ENCODE measurements at places on chromosomes 13 and 19. TPM values are rescaled to one million over a fixed set of nuclear protein-coding genes. Genes with fewer than 3 reads are reported as not detected.

ZFP14 gene
- 3.4 TPM for total RNA-seq

- peak; percentile 37 for DNase-seq
These were observed 15.7 kb upstream of the SCEL start for GRCh38 chr13:77519808-77520207.

DNA sequence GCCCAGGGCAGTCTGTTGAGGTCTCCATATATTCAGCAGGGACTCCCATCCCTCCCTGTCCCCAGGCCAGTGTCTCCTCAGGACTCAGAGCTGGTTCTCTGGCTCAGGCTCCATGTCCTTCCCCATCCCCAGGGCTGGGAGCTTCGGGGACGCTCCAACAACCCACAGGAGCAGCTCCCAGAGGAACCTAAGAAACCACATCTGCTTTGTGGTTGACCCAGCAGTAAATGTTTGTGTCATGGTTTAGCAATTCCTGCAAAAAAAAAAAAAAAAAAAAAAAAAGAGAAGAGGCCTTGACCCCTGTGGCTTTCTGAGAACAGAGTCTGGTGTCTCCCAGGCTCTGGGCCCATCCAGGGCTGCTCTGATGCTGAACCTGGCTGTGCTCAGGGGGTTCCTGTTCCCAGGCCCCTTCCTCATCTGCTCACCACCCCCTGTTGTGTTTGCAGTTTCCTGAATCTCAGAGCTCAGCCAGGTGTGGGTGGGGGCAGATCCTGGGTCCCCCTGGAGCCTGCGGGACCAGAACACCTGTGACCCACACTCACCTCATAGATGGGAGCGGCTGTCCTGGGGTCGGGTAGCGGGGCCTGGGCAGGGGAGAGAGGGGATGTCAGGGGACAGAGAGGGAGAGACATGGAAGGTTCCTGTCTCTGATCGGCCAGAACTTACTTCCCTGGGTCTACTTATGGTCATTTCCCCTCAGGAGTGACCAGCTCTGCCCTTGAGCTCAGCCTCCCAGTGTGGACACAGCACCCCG is 25.2 kb upstream of the CEACAM1 start:
- DNase-seq: no peak

DNA sequence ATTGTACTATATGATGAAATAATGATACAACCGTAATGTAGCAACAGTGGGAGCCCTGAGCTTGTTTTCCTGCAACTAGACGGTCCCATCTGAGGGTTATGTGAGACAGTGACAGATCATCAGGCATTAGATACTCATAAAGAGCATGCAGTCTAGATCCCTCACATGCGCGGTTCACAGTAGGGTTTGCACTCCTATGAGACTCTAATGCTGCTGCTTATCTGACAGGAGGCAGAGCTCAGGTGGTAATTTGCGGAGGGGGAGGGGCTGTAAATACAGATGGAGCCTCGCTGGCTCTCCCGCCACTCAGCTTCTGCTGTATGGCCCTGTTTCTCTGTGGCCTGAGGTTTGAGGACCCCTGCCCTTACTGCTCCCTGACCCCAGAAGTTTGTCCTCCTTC is 13.7 kb downstream of the EPHX3 start:
- no peak for DNase-seq

DNA sequence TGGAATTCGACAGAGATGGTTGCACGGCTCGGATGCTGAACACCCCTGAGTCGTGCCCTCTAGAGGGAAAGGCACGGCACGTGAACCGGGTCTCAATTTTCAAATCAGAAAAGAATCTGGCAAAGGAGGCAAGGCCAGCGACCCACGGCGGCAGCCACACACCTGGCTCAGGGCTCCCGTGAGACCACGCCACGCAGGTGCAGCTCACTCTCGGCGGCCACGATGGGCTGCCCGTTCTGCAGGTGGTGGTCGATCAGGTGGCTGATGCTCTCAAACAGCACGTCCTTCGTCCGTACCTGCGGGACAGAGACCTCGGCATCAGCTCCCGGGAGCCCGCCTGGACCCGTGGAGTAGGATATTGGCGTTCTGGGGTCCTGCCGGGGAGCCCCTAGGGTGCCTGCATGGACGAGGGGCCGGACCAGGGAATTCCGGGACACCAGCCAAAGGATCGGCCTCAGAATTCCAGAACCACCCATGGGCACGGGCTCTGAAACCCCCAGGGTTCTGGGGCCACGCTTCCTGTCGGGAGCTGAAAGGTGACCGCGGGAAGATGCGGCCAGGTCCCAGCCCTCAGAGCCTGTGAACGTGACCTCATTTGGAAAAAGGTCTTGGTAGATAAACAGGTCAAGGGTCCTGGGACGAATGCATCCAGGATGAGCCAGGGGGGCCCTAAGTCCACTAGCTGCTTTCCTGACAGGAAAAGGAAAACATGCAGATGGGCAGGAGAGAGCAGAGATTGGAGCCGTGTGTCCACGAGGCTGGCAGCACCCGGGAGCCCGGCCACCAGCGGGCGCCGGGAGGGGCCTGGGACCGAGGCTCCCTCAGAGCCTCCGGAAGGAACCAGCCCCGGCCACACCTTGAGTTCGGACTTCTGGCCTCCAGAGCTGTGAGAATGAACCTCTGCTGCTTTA is 10.1 kb upstream of the C2CD4C start:
- peak; percentile 79 for DNase-seq

ZNF66 gene
- total RNA-seq: 2.2 TPM

NCR1 gene
- total RNA-seq: not detected

PLA2G4C gene
- 67.7 TPM for total RNA-seq

C3 gene
- total RNA-seq: 0.51 TPM

DNA sequence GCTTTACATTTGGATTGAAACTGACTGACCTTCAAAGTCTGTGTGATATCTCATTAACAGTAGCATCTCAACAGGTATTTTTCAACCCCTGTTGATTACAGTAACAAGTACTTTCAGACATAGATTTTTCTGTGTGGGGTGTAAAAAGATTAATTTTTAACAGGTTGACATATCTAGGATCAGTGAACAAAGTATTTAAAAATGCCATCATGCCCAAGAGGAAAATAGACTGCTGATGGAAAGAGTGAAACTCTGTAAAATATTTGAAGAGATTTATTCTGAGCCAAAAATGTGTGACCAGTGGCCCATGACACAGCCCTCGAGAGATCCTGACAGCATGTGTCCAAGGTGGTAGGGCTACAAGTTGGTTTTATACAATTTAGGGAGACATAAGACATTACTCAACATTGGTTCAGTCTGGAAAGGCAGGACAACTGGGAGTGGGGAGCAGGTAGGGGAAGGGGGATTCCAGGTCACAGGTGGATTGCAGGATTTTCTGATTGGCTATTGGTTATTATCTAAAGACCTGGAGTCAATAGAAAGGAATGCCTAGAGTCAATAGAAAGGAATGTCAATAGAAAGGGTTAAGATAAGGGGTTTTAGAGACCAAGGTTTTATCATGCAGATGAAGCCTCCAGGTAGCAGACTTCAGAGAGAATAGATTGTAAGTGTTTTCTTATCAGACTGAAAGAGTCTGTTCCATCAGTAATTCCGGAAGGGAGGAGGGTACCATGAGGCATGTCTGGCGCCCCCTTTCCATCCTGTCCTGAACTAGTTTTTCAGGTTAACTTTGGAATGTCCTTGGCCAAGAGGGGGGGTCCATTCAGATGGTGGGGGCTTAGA is 29.1 kb downstream of the TNFRSF19 start:
- no peak for DNase-seq

GRCh38 chr13:21579754-21580316 is 24.1 kb downstream of the MICU2 start:
- no peak for DNase-seq

DNA sequence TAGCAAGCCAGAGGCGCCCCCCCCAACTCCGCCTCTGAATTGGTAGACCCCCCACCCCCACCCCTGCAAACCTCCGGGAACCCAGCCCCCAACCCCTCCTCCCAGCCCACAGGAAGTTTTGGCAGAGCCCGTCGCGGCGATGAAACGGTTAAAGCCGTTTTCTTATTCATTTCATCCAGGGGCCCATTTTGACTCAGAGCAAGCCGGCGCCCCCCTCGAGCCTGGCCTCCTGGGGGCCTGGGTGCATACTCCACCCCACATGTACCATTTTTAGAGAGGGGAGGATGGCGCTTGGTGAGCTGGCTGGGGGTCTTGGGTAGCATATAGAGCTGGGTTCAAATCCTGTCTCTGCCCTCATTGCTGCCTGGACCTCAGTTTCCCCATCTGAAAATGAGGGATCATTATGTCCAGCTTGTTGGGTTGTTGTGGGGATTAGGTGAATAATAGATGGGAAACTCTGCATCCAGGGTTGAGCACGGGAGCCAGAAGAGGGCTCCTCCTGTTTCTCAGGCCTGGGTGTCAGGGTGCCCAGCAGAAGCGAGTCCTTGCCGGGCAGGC is 7.9 kb upstream of the JUNB start:
- DNase-seq: no peak

- DNase-seq: no peak
These were observed 1649.7 kb upstream of the SPRY2 start for GRCh38 chr13:81990652-81991051.

- no peak for DNase-seq
These were observed 10.5 kb downstream of the PEX11G start for GRCh38 chr19:7478173-7478842.

DNA sequence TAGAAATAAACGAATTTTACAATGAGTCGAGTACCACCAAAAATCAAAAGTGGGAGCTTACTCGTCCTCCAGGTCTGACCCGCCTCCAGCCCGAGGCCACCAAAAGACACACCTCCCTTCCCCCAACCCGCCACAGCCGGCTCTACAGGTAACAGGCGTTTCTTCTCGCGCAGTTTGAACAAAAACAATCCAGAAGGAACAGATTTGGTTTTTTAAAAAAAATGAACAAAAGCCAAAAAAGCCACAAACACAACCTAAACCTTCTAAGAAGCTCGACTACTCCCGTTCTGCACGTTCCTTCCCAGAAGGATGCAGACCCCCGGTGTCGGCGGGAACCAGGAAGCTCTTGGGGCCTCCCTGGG is 671 bp downstream of the ZDHHC20 start:
- peak; percentile 19 for DNase-seq

SBNO2 gene
- total RNA-seq: 29.0 TPM

SIGLEC14 gene
- total RNA-seq: under 0.01 TPM

PLPP2 gene
- total RNA-seq: 36.7 TPM

DNA sequence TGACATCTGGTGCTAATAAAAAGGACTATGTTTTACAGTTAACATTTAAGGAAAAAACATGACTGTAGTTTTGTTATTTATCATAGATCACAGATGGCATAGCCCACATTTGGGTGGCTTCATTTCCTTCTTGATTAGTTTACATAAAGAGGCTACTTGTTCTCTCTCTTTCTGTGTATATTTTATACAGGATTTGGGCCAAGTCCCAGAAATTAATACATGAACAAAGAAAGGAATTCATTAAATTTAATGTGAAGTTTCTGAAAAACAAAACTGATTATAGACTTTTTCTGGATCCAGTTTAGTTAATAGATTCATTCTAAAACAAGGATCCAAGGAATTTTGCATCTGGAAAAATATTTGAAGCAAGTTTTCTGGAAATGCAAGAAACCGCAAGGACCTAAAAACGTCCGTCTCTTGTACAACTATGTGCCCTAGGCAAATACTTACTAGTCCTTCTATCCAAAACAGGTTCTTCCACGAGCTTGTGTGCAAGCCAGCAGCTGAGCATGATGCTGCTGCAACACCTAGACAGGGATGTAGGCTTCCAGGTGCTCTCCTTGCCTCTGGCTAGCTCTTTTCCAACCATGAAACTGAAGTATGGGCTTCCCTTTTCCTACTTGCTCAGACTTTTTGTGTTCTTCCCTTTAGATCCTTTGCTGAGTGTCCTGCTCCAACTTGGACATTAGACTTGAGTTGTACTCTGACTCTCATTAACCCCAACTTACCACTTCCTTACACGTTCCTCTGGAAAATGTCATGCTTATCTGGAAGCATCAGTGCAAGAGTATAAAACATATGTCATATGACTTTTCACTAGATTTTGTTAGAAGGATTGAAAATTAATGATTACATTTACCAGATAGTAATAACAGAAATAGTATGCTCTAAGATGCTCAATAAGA is 161.5 kb upstream of the STARD13 start:
- DNase-seq: no peak

Data from dermis microvascular lymphatic vessel endothelial cell (primary cell).